Stimulated activated CD4-positive, alpha-beta T cell treated with anti-CD3 and anti-CD28 coated beads, Interleukin-12 subunit alpha, Interleukin-12 subunit beta, amount 100 ng/mL, for 48 hours (primary cell): ENCODE measurements at places on chromosomes 7 and 10.

DNA sequence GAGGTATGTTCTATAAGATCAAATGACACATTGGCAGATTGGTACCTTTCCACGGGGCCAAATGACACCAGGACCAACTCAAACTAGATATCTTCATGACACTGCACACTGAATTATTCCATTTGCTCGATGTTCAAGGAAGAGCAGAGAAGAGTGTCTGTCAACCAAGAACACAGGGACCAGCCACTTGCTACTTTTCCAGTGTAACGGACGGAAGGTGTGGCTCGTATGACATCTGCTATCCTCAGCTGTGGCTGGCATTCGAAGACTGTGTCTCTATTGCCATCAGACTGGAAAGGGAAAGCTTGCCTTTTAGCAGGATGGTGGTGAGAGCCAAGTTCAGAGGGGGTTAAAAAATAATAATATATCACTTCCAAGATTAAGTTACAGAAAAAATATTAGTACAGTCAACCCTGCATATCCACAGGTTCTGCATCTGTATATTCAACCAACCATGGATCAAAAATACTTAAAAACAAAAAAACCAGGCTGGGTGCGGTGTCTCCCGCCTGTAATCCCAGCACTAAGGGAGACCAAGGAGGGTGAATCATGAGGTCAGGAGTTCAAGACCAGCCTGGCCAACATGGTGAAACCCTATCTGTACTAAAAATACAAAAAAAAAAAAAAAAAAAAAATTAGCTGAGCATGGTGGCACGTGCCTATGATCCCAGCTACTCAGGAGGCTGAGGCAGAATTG lies 237.1 kb downstream of the PRPF18 start:
- DNase-seq: no peak

DNA sequence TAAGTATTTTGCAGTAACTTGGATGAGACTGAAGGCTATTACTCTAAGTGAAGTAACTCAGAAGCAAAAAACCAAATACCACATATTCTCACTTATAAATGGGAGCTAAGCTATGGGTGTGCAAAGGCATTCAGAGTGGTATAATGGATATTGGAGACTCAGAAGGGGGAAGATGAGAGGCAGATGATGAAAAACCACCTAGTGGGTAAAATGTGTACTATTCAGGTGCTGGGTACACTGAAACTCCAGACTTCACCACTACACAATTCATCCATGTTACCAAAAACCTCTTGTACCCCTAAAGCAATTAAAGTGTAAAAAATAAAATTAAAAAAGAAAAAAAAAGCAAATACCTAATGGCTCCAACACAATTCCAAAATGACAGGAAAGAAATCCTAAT lies 351.7 kb downstream of the NXPH1 start:
- no peak for DNase-seq

- no peak for DNase-seq
Measured at GRCh38 chr10:131252567-131253276, 58.8 kb downstream of the TCERG1L start.

DNA sequence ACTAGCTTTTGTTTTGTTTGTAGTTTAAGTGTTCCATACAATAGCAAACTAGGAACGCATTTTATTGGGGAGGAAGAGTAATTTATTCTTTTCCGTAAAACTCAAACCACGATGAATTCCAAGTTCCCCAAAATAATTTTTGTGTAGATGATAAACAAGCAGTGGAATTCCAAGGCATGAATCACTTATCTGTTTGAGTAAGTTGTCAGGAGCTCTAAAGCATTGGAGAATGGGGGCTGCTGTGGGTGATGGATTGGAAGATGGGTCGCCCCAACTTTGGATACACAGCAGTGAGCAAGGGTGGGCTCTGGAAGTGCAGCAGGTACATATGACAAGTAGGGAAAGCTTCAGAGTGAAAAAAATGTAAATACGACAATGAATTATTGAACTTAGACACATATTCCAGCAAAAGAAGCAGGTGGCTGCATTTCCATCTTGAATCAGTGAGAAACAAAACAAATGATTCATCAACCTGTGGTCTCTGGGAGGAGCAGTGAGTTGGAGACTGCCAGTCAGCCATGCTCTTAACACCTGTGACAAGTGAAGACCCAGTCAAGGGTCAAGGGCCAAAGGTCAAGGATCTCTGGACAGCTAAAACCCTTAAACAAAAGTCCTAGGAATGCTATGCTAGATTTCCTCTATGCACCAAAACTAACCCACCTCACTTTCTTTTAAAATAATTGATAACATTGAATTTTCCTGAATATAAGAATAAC lies 34.2 kb upstream of the ADRB1 start:
- DNase-seq: no peak

- no peak for DNase-seq
Measured at GRCh38 chr10:88243836-88244730, 339.0 kb downstream of the RNLS start.

GRCh38 chr10:45040921-45041542 lies 40.3 kb downstream of the ZNF22 start:
- no peak for DNase-seq

GRCh38 chr10:62433181-62433692 lies 59.1 kb downstream of the ZNF365 start:
- DNase-seq: peak; percentile 50

GRCh38 chr10:14826076-14826829 lies 11.6 kb downstream of the CDNF start:
- no peak for DNase-seq

- DNase-seq: no peak
Measured at GRCh38 chr10:60314069-60314940, 75.4 kb downstream of the ANK3 start.

DNA sequence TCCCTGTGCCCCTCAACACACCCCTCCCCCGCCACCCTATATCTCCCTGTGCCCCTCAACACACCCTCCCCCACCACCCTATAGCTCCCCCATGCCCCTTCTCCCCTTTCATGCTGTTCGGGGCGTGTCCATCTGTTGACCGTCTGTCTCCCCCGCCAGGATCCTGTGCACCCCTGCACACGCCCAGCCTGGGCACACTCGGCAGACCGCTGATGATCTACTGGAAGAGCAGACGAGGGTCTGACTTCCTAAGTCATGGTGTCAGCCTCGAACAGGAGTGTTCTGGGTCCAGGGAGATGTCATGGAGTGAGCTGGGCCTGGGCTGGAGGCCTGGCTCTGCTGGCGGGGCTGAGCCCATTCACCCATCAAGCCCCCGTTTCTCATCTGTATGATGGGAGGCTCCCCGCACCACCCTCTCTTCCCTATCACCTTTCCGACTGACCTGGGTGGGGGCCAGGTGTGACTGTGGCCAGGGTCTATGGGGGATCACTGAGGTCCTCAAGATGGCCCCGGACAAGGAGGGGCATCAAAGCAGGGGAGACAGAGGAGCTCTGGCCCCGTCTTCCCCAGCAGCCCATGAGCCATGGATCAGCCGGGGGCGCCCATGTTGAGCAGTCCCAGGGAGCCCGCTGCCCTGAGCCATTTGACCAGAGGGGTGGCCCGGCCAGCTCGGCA lies 48.3 kb downstream of the PDGFA start:
- DNase-seq: no peak

- DNase-seq: no peak
Measured at GRCh38 chr10:77710081-77710551, 72.5 kb upstream of the KCNMA1 start.

- DNase-seq: no peak
Measured at GRCh38 chr7:151408498-151408838, 1.4 kb downstream of the WDR86 start.

DNA sequence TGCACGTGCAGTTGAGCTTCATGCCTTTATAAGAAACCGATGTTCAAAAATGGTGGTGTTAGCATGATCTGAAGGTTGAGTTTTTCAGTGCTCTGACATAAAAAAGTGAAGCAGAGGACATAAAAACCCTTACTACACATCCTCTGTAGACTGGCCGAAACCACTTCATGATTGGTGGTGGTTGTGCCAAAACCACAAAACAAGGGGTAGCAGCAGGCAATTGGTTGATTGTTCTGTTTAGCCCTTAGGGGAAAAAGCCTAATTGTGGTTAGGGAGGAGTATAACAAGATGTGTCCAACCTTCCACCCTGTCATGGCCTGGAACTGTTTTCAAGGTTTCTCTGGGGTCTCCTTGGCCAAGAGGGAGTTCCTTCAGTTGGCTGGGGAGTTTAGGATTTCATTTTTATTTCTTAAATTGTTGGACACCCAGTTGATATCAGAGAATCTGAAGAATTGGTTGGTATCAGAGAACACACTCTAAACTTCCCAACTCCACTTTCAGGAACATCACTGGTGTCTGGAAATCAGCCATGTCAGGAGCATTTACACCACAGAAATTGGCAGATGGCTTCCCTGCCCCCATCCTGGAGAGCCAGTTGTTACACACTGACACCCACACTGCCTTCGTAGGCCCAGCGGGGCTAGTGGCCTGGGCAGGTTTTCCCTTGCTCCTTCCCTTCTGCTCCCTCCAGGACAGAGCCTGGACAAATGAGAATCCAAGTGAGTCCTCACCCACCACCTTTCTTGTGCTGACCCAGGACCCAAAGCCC lies 18.8 kb downstream of the MRPS24 start:
- no peak for DNase-seq

DNA sequence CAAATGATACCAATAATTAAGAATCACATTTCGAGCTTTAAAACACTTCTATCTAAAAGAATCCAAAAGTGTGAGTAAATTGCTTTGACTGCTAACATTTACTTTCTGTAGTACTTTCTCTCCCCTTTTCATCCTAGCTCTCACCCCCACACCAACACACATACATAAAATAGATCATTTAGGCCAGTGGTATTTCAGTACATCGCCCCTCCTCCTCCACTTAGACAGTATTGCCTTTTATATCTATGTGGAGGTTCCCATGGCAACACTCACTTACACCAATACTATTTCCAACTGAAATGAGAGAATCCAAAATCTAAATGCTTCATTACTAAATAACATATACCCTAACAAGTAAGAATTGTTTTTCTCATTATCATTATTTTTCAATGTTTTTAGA lies 58.9 kb downstream of the HIBADH start:
- no peak for DNase-seq

DNA sequence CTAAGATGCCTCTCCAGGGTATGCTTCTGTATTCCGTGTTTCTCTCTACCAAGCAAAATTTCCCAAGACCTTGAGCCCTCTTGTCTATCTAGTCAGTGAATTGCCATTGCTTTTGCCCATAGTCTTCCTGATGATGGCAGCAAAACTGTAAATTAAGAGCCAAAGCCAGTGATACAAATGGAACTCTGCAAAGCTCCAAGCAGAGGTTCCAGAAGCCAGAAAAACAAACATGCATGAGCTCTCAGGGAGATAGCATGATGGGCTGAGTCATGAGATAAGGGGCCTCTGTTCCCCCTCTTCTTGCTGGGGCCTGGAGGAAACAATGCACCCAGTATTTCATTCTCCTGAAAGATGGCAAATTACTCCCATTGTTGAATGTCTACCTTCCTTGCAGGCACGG lies 24.7 kb downstream of the LSMEM1 start:
- DNase-seq: no peak

DNA sequence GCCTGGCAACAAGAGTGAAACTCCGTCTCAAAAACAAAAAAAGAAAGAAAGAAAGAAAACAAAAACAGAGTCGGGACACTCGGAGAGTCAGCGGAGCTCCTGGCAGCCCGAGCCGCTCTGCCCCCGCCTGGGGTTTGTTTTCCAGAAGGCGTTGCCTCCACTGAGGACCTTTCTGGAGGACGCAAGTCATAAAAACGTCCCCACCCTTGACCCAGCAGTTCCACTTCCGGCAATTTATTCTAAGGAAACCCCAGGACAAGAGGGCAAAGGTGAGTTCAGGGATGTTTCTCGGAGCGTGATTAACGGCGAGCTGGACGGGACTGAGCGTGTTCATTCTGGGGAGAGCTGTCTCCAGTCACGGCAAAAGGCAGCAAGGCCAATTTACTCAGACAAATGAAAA lies 27.0 kb upstream of the SUN1 start:
- no peak for DNase-seq

DNA sequence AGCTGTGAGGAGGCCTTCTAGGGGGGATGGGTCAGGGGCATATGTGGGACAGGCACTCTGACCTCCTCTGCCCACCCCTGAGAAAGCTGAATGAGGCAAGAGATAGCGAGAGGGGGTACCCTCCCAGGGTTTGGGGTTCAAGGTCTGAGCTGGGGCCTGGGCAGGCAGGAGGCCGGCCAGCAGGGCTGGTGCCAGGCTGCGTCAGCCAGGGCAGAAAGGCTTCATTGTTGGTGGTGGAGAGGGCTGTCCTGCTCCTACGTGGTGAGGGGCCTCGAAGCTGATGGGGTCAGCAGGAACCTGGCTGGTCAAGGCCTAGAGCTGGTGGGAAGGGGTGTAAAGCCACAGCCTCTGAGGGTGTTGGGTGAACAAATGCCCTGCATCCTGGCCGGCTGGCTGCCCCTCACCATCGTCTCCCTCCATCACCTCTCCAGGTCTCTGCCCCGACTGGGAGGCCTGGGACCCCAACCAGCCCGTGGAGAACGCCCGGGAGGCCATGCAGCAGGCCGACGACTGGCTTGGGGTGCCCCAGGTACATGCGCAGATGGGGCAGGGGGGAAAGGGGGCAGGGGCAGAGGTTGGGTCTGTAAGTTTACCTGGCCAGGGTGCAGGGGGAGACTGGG lies 6.6 kb downstream of the FLNC start:
- no peak for DNase-seq

DNA sequence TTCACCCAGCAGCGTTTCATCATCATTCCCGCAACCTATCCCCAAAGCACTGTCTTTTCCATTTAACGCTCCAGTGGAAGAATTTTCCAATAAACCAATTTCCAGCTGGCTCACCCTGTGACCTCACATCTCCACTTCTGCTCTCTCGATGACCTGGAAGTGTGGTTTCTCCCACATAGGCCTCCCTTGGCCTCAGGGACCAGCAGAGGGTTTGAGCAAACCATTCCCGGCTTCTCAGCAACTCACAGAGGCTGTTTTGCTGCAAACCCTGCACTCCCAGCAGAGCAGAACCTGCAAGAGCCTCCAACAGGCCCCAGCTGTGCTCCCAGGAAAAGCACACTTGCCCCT lies 523.0 kb upstream of the FOXK1 start:
- no peak for DNase-seq

- DNase-seq: no peak
Measured at GRCh38 chr10:28577506-28577905, 44.6 kb downstream of the WAC start.

DNA sequence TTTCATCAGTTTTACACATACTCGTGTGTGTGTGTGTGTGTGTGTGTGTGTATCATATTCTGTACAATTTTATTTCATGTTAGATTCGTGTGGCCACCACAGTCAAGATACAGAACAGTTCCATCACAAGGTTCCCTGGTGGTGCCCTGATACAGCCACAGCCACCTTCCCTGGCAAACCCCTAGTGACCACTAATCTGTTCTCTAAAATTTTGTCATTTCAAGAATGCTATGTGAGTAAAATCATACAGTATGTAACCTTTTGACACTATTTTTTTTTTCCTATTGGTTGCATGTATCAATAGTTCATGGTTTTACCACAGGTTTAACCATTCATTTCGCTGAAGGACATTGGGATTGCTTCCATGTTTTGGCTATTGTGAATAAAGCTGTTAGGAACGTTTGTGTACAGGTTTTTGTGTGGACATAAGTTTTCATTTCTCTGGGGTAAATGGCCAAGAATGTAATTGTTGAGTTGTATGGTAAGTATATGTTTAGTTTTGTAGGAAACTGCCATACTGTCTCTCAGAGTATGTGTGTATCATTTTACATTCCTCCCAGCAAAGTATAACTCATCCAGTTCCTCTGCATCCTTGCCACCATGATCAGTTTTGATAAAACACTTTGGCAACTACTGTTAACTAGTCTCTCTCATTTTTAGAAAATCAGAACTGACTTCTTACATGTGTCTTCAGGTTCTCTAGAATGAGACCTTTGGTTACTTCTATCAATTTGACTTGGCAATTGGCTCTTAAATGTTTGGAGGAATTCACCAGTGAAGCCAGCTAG lies 20.6 kb downstream of the KLHDC10 start:
- no peak for DNase-seq

- DNase-seq: no peak
Measured at GRCh38 chr7:41786404-41786803, 83.5 kb upstream of the INHBA start.
